ENCODE measurements at places on chromosomes 7 and 10.

- no peak for DNase-seq
Observed at GRCh38 chr7:10672186-10672585, 301.5 kb upstream of the PHF14 start.

- peak; percentile 26 for DNase-seq
Observed at GRCh38 chr7:73985737-73986141, 42.2 kb upstream of the ELN start.

GRCh38 chr10:4765428-4765827 lies 60.6 kb upstream of the AKR1E2 start:
- no peak for DNase-seq

DNA sequence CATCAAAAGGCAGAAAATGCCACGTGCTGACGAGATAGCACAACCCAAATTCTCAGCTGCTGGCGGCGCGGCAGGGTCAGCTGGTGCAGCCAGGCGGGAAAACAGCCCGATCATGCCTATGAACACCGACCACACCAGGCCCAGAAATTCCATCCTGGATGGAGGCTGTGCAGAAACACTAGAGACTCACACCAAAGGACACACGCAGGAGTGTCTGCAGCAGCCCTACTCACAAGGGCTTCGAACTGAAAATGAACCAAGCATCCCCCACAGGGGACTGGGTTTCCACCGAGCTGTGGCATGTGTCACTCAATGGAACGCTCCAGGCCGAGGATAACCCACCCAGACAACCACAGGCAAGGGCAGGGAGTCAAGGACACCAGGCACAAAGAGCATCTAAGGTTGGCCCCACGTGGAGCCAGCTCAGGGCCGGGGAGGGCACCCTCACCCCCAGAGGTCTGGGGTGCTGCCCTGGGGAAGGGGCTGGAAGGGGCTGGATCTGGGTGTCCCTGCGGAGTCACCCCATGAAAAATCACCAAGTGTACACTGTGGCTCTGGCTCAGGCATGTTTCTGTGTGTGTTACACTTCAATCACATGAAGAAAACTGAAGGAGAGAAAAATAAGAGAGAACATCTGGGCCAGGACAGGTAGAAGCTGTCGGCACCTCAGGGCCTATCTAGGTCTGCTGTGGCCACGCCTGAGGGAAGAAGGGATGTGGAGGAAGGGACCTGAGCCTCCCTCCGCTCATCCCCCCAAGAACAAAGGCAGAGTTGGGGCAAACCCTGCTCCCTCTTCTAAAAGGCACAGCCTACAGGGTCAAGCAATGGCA lies 33.0 kb downstream of the RASGEF1A start:
- DNase-seq, result peak; percentile 8

DNA sequence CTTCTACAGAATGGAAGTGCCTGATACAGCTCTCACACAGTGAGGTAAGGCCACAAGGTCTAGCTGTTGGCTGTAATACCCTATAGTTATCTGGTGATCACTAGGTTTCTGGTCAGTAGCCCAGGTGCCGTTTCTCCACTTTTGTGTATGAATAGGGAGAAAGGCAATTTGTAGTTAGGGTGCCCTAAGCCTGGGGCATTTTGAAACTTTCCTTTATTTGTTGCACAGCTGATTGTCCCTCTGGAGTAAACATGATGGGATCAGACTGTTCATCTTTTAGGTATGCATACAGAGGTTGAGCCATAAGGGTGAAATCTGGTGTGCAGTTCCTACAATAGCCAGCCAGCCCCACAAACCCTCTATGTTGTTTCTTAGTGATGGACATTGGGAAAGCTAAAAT lies 112.4 kb downstream of the ANKRD26 start:
- no peak for DNase-seq

DNA sequence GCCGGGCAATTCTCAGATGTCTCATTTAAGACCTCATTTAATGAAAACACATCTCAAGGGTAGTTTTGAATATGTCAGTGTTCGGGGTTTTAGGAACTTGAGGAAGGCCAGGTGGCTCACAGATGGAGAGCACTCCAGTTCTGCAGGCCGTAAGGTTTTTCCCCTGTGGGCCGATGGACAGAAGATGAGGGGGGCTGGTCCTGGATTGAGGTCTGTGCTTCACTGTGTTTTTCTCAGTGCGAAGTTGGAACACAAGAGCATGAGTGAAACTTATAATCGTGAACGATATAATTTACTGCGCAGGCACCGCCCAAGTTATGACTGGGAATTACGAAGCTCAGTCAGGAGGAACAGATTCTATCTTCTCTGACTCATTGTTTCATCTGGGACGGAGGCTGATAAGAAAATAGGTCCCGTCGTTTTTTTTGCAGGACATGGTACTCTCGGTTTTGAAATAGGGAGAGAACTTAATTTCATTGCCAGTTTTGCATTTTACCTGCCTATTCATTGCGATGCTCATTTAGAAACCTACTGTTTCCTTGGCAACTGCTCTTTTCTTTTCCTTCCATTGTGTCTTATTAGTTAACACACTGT lies 591.0 kb upstream of the PFKP start:
- DNase-seq, result no peak

DNA sequence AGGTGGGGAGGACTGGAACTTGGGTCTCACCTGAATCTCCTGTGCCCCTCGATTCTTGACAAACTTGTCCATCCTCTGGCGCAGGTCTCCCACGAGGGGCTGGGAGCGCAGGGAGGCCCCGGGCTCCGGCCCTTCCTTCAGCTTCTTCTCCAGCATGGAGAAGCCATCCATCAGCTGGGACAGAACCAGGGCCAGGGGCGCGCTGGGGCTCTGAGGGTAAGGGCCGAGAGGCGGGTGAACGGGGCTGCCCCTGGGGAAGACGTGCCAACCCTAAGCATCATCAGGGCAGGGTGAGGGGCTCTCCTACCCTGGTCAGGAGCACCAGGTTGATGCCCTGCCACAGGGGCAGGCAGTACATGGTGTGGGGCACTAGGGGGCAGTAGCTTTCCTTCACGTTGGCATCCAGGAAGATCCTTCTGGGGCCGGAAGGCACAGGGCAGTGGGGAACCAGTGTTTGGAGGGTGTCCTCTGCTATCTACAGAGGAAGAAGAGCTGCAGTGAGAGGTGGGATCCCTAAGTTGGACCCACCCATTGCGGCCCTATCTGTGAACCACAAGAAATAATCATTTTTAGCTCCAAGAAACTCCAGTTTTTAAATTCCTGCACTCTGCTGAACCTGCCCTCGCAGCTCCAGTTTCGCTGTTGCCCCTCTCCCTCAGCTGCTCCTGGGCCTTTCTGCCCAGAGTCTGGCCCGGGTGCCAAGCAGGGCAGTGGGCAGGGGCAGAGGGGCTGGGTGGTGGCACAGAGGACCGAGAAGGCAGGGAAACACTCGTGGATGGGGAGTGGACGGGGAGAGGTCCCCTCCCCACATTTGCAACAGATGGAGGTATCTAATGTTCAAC lies 10.8 kb upstream of the PYROXD2 start:
- DNase-seq, result peak; percentile 61

- no peak for DNase-seq
Observed at GRCh38 chr7:36942955-36943354, 218.7 kb upstream of the AOAH start.

DNA sequence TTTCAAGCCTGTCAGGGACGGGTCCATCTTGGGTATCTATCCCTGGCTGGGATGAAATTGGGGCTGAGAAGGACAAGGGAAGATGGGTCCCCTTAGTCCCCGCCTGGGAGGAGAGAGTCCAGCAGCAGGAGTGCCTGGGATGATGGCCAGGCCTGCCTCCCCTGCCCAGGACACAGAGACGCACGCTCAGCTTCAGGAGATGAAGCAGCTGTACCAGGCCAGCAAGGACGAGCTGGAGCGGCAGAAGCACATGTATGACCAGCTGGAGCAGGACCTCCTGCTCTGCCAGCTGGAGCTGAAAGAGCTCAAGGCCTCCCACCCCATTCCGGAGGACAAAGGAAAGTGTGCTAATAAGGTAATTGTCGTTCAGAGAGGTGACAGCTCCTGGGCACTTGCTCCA lies 15.4 kb downstream of the CCDC136 start:
- no peak for DNase-seq

DNA sequence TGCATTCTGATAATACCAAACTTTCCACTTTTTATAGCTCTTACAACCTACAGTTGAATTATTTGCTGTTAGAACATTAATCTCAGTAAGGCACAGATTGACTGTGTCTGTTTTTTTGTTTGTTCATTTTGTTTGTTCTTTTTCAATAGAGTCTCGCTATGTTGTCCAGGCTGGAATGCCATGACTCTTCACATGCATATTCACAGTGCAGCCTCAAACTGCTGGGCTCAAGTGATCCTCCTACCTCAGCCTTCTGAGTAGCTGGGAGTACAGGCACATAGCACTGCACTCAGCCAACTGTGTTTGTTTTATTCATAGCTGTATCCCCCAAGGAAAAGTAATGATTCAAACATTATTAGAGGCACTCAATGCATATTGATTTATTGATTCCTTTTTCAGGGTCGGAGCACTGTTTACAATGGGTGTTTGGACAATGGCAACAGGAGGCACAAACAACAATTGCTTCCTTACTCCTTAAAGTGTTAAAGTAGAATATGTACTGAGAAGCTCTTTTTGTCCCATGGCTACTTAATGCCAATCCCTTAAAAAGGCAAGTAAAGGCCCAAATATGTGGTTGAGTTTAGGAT lies 61.1 kb downstream of the SNX13 start:
- DNase-seq, result no peak

DNA sequence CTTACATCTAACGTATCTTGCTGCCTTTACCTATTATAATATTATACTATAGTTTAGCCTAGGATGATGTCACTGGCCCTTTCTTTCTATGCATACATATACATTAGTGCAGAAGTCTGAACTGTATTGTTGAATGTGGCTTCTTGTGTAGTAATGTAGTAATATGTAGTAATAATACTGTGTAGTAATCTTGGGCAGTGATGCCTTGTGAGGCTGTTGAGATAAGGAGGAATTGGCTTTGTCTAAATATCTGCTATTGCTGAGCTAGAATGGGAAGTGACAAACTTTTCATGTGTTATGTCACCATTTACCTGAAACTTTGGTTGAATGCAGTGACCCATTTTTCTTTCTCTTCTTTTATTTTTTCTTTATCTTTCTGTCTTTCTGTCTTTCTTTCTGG lies 11.0 kb downstream of the GLCCI1 start:
- no peak for DNase-seq

DNA sequence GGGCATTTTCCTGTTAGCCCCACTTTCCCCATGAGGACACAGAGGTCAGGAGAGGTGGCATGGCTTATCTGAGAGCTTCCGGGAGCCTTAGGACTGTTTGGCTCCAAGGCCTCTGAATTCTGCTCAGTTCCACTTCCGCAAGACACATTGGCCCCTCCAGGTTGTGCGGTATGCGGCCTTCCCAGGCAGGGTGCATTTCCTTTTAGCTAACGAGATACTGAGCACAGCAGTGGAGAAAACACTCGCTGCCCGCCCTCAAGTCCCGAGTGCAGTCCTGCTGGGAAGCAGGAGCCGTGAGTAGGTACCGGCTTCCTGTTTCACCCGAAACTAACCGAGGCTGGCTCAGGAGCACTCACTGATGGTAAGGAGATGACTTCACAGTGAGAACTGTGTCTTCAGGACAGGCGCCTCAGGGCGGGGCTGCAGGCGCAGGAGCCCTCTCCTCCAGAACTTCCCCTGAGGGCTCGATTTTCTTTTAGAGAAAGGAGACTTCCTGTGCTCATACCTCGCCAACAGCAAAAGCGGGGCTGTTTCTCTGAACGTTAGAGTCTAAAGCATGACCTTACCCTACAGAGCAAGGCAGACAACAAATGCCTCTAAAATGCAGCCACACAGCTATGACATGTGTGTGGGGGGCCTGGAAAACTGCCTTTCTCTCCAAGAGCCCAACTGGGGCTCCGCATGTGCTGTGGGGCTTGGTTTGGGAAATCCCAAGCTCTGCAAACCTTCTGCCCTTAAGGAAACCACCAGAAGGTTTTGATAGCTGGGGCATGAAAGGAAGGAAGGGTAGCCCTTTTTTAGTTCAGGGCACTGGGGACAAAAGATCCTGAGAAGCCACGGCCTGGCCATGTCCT lies 25.9 kb downstream of the RGS10 start:
- no peak for DNase-seq

DNA sequence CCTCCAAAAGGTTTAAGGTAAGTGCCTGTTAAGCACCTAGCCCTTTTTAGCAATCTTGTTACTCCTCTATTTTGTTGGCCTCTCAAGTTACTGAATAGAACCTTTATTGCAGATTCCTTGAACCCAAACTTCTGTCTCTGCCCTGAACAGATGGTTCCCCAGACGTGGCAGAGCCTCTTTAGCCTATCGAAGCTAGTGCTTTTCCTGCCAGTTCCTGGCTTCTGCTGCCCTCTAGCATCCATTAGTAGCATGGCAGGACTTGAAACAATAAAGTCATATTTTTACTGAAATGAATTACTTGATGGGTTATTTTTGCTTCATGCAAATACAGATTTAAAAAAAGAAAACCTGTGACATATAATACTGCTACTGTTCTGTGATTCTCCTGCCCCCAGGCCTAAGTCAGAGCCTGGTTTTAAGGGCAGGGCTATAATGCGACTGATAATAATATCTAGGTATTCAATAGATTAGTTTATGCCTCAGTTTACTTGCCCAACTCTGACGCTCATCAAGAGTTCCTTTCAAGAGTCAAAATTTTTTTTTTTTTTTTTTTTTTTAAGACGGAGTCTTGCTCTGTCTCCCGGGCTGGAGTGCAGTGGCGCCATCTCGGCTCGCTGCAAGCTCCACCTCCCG lies 84.3 kb upstream of the PHF14 start:
- DNase-seq, result peak; percentile 5

DNA sequence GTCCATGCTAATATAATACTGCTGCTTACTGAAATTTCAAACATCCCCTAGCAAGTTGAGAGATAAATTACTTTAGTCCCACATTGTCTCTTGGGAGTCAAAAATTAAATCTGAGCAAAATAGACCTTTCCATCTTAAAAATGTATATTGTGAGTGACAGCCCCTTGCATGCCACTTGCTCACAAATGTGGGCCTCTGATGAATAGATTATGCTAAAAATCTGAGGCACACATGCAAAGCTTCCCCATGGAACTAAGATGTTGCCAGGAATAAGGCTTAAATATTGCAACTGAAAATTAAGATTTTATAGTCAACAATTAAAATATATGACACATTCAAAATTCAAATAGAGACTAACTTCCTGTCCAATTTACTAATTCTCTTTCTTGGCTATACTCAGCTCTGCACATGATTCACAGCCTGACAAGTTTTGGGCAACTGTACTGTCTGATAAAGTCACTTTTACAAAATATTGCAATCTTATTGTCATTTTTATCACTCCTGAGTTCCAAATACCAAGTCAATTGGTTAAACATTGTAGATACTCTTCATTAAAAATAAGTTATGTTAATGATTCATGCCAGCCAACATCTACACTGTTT lies 301.2 kb downstream of the CACNA2D1 start:
- no peak for DNase-seq

DNA sequence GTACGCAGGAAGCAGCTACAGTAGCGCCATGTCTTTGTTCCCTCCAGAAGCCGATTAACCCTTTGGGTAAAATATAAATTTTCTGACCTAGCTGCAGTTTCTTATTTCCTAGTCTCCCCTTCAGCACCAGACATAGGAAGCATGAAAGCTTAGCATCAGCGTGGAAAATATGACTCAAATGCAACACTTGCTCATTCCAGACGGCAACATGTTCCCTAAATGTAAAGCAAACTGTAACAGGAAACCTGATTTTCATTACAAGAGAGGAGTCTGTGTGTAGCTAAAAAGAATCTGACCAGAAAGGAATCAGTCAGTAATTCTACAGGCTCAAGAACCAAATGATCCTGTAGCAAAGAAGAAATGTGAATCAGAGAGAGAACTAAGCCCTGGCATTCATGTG lies 219.2 kb downstream of the C7orf25 start:
- no peak for DNase-seq

- DNase-seq, result no peak
Observed at GRCh38 chr7:45590679-45591057, 16.5 kb downstream of the ADCY1 start.

- no peak for DNase-seq
Observed at GRCh38 chr7:20270371-20270770, 53.2 kb upstream of the MACC1 start.

GRCh38 chr7:74627661-74628411 lies 29.7 kb upstream of the GTF2I start:
- DNase-seq, result no peak
